Iris pigment epithelial cell (primary cell): ENCODE measurements at places on chromosomes 3 and 15.

- DNase-seq: no peak
These were observed 10.3 kb upstream of the ABHD10 start for GRCh38 chr3:111968319-111969054.

DNA sequence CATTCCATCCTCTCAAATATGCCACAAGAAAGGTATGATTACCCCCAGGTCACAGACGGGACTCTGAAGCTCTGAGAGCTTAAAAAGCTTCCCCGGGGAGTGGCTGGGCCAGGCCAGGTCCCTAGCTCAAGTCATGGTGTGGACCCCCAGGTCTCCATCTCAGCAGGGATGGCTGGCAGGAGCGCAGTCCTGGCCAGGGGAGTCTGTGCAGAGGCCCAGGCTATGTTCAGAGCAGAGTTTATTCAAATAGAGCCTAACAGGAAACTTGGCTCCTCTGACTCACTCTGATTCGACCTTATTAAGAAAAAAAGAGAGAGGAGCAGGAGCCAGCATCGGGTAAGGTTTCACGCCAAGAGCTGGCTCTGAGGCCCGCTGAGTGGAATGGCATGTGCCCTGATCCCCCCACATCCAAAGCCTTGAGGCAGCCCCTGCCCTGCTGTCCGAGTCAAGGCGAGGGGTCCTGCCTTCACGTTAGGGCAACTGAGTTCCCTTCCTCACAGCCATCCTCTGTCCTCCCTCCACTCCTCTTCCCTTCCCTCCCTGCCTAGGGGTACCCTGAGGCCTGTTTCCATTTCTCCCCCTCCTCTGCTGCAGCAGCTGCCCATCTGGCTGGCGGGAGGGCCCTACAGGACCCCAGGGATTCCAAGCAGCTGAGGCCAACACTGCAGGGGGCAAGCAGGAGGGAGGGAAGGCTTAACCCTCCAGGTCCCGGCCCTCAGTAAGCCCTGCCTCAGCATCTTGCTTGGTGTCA, 1.9 kb upstream of the LOXL1 start:
- peak; percentile 91 for DNase-seq

DNA sequence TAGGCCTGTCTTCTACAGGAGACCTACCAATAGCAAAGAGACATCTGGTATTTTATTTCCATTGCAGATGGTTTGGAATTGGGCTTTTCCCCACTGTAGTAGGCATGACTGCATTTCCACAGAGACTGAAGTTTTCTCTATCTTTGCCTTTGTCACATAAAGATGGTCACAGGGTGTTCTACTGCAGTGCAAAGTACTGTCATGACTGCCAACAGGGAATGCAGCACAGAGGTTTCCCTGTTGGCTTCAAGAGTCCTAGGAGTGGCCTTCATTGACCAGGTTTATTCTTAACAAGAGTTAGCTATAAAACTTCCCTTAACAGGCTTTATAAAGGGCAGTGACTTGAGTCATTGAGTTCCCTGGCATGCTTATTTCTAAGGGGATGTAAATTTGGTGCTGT, 36.8 kb upstream of the TM4SF4 start:
- DNase-seq: no peak

DNA sequence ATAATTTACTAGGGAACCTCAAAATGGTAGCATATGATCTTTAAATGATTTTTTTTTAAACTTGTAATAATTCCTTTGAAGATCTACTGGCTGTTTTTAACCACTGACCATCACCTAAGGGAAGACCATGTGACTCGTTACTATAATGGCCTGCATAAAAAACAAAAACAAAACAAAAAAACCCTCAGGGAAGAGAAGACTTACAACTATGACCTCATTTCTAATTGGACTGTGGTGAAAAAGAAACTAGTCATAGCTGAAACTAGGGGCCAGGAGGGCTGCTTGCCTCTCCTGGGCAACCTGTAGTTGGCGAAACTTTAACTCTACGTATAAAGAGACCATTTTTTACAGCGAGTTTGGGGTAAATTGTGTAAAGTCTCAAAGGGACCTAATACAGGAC, 23.0 kb downstream of the PAQR9 start:
- no peak for DNase-seq

DNA sequence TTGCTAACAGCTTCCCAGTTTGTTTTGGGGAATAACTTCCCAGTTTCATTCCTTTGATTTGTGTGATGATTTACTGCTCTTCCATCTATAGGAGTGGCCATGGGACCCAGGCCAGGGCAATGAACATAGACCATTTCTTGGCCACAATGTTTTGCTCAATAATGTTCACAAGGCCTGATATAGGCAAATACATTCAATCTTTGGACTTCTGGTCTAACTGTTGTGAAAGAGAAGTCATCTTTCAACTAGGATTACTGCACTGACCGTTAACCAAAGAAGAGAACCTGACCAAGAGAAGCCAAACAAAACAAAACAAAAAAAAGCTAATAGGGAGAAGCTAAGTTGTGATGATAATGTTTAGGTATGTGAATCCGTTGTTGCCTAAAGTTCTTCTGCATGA, 221.8 kb upstream of the SUCLG2 start:
- DNase-seq: peak; percentile 18

- DNase-seq: peak; percentile 47
These were observed 29.0 kb upstream of the NR2E3 start for GRCh38 chr15:71781179-71781964.

GRCh38 chr3:172876297-172876696, 125.8 kb downstream of the ECT2 start:
- no peak for DNase-seq

DNA sequence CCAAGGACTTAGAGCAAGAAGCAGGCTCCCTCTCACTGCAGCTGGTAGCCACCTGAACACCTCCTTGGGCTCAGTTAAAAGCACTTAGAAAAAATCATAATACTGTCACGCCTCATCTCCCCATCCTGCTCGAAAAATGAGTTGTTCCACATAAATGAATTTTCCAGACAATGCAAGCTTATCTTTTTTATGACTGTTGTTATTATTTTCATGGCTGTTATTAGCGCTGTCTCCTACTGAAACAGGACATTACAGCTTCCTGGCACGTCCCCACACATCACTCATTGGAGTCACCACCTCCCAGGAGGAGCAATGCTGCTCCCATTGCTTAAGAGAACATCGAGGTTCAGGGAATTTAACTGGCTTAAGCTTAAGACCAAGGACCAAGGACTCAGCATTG, 26.5 kb downstream of the CCDC33 start:
- no peak for DNase-seq

- no peak for DNase-seq
These were observed 875.1 kb upstream of the EPHA6 start for GRCh38 chr3:95939235-95939809.

DNA sequence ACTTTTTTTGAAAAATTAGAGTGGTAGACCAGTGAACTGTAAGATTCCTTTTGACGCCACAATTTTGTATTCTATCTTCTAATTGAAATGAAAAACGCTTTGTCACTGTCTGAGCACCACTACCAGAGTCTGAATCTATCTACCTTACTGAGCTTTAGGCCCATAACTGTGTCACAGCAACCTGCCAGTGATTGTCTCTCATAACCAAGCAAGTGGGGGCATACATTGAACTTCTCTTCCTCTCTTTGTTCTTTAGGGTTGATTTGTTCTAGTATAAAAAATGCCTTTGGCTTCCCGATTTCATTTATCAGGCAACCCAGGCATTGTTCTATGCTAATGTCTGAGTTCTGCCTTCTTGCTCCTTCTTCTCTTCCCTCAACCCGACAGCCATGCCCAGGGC, 142.6 kb downstream of the BBX start:
- DNase-seq: no peak

- no peak for DNase-seq
These were observed 151.7 kb upstream of the TBL1XR1 start for GRCh38 chr3:177348974-177349373.

DNA sequence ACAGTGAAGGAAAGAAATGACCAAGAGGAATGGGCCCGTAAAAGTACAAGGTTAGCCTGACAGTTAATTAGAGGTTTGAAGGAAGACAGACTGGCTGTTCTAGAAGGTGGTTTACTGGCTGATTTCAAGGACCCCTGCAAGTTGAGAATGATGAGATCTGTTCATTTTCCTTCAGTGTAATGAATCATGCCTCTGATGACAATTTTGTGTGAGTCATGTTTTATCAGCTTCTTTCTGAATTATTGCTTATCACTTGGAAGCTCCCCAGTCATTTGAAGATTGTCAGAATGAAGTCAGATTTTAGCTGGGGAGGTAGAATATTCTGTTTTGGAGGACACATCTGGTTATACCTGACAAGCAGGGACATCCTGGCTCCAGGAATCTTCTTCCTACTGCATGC, 50.6 kb downstream of the DRD3 start:
- DNase-seq: peak; percentile 67

DNA sequence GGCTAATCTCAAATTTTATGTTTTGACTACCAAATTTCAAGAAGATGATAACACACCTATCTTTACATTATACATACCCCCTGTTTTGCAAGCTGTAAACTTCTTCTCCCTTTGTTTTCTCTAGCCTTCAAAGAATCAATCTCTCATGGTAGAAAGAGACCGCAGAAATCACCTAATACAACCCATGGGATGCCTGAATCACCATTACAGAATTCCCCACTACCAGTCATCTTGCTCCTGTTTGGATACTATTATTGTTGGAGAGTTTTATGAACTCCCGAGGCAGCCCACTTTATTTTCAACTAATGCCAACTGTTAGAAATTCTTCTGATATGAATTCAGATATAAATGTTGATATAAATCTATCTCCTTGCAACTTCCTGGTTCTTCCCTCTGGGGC, 110.9 kb downstream of the FRMD5 start:
- no peak for DNase-seq

DNA sequence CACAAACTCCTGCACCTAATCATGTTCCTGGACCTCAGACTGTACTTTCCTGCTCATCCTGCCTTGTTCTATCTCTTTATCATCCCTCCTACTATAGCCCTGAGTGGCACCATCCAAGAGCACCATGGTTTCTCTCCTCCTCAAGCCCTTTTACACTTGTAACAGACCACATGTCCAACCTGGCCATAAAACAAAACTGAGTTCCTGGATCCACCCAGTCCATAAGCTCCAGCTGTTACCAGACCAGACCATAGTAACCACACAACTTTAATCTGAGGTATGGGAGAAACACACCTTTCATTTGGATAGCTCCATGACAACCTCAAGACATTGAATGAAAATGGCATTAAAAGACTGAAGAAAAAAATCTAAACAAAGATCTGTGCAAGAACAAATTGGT, 9.1 kb downstream of the TM4SF18 start:
- no peak for DNase-seq

DNA sequence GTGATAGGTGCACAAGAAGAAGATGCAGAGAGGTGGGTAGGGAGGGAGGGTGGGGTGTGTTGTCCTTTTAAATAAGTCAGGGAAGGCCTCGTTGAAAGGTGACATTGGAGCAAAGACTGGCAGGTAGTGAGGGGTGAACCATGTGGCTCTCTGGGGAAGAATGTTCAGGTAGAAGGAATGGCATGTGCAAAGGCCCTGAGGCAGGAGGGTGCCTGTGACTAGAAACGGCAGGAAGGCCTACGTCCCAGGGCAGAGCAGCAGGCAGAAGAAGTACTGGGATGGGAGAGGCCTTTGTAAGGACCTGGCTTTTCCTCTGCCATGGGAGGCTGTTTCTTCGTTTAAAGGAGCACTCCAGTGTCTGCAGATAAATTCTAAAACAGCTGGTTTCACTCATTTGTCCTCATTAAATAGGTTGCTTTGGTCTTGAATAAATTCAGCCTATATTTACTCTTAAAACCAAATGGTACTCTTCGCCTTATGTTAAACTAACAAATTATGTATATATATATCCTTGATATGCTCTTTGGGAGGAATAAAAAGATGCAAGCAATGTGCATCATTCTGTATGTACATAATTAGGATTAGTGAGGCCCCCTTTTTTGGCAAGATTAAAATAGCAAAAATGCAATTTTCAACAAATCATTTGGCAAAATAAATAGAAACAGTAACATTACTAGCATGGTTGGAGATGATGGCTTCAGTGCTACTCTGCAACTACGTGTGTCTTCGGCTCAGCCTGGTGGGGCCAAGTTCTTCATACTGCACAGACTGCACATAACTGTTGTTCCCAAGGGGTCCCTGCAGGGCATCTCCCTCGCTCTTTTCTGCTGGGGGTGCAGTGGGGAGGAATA, 151.4 kb downstream of the KLF13 start:
- DNase-seq: no peak

GRCh38 chr3:136022529-136023263, 57.2 kb downstream of the PPP2R3A start:
- no peak for DNase-seq

DNA sequence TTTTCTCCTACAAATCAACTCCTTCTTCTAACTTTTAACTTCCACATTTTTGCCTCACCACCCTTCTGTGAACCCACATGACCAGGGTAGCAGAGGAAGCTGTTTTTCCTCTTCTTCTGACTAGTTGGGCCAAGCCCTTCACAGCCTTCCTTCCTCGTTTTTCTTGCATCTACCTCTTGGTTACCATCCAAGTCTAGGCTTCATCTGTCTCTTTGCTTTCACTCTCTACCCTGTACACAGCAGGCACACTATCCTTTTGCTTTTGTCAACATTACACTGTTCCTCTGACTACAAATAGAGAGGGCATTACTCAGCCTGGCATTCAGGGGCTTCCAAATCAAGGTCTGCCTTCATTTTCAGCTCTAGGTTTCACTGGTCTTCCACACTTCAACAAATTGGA, 22.0 kb downstream of the SLC9A9 start:
- no peak for DNase-seq

- no peak for DNase-seq
These were observed 5.8 kb upstream of the TM4SF4 start for GRCh38 chr3:149468504-149469212.

DNA sequence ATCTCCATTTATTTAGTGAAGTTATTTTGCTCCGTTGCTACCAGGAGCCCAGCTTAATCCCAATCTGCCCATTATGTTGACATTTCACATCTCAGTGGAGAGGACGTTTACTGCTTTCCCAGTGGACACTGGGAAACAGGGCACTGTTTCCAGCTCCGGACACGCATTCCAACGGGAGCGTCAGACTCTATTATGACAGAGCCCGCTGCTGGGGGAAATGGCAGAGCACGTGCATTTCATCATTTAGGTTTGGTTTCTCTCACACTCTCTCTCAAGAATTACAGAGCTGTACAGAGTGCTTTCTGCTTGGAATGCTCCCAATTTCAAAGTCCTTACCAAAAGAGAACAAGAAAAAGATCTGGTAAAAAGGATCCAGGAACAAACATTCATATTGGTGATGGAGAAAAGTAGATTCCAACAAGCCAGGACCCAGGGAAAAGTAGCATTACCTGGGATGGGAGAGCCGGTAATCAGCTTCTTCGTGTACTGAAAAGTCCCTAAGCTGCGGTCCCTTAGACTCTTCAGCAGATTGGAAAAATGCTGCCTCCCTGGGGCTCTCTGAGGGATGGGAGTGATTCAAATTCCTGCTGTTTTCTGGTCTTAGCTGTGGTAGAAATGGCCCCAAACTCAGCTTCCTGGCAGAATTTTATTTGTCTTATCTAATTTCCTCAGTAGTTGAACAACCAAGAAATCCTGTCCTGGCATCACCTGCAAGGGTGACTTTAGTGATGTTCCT, 136.0 kb upstream of the THBS1 start:
- no peak for DNase-seq
